CMK (cell line): ENCODE measurements at places on chromosomes 5 and 9.

GRCh38 chr9:7387840-7388239, 411.7 kb downstream of the DMAC1 start:
- DNase-seq, result no peak

- no peak for DNase-seq
Observed at GRCh38 chr9:95970317-95970716, 94.8 kb downstream of the ERCC6L2 start.

DNA sequence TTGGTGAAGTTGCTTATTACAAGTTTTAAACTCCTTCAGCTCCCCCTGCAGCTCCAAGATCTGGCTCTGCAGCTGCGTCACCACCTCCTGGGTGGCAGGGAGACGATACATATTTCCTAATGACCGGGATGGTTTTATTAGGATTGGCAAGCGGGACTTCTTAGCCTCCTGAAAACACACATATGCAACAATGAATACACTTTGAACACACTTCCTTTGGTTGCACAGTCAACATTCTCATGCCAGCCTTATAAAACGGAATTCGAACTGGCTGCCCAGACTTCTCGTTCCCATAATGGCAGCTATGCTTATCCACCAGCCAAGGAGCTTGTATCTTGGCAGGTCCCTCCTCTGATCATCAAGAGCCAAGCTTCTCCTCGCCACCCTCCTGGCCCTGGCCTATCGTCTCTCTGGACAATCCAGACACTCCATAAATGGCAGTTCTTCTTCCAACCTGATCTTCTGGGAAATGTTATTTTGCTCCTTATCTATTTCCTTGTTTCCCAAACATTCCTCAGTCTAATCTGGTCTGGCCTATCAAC, 131.9 kb downstream of the CDK5RAP2 start:
- no peak for DNase-seq

DNA sequence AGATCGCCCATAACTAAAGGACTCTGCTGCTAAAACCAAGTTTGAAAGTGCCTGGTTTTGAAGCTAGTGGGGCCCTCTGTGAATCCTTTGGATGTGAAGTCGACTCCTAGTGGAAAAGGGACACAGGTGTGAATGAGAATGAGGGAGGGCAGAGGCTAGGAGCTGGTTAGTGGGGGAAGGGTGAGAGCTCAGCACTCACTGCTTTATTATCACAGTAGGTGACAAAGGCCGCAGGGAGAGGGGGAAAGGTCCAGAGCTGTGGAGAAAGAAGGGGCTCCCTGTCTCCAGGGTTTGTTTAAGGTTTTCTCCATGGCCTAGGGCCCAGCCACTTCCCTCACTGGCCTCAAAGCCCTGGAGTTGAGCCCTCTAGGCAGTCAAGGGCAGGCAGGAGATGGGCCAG, 3.5 kb downstream of the HDHD3 start:
- DNase-seq, result no peak

- no peak for DNase-seq
Observed at GRCh38 chr5:91146905-91147600, 236.1 kb downstream of the ARRDC3 start.

DNA sequence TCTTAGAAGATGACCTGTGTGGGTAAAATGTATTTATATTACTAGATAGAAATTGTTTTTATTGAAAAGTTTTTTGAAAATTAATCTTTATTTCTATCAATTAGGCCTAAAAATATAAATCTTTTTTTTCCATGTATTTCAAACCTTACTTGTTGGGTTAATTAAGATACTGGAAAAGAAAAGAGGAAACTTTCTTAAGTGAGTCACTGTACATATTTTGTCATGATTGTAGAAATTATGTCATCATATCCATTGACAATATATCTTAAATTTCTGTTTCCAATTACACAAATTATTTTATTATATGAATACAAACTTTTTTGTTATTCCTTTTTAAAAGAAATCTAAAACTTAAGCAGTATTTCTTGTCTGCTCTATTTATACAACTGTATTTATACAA, 53.1 kb downstream of the RETREG1 start:
- DNase-seq, result no peak

DNA sequence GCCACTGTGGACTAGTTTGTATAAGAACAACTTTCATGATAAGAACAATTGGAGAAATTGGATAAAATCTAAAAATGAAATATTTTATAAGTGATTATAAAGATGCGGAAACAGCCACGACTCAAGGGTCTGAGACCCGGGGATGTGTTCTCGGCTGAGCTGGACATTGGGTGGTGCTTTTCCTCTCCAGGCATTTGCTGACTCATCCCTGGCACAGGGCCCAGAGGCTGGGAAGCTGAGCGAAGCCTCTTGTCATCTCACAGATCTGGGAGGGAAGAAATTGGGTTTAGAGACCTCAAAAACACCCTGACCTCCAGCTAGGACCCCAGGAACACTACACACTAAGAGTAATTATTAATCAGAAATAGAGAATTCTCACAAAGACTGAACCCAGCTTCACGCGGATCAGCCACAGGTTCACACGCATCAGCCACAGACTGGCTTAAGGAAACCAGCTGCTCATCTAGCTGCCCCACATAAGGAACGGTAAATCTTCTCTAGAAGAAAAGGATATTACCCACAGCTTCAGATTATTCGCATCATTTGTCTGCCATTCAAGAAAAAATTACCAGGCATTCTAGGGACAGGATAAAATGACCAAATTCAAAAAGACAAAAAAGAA, 2.8 kb upstream of the OR2V1 start:
- peak; percentile 45 for DNase-seq

DNA sequence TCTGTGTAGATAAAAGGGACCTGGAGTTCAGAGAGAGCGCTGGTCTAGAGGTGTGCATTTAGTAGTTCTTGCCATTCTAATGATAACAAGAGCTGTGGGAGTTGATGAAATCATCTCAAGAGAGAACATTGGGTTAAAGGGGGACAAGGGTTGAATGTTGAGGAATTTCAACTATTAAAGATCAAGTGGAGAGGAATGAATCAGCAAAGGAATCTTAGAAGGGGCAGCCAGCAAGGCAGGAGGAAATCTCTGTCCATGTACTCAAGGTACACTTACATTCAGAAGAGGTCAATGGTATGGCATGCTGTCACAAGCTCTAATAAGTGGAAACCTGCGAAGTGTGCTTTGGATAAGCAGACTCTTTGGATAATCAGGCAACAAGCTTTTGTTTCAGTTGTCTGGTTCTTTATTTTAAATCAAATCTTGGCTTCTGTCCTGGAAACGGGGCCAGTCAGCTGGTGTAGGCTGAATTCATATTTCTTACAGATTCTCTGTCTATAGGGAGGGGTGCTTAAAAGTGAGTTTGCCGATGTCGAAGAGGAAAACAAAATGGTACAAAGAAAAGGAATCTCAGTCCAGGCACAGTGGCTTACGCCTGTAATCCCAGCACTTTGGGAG, 320.5 kb upstream of the CD180 start:
- DNase-seq, result no peak

DNA sequence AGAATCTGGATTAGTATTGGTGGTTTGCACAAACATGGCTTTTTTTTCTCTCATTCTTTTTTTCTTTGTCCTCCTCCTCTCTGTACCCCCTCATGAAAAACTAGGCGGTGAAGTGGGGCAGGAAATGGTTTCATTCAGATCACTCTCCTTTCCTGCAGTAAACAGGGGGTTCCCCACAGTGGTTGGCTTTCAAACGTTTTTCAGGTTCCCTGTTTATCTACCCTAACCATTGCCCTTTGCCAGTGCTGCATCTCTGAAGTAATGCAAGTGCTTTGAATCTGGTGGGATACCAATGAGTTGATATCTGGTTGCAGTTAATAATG, 29.8 kb downstream of the NR4A3 start:
- no peak for DNase-seq

GRCh38 chr5:31412324-31412723, 119.6 kb downstream of the DROSHA start:
- DNase-seq, result no peak

GRCh38 chr9:653421-653820, 188.1 kb upstream of the DMRT1 start:
- DNase-seq, result no peak

- DNase-seq, result no peak
Observed at GRCh38 chr5:10577371-10578292, 13.8 kb downstream of the ANKRD33B start.

- DNase-seq, result peak; percentile 38
Observed at GRCh38 chr9:124320062-124320973, 62.6 kb downstream of the NEK6 start.

- DNase-seq, result no peak
Observed at GRCh38 chr5:8606231-8606630, 737.3 kb downstream of the MTRR start.

DNA sequence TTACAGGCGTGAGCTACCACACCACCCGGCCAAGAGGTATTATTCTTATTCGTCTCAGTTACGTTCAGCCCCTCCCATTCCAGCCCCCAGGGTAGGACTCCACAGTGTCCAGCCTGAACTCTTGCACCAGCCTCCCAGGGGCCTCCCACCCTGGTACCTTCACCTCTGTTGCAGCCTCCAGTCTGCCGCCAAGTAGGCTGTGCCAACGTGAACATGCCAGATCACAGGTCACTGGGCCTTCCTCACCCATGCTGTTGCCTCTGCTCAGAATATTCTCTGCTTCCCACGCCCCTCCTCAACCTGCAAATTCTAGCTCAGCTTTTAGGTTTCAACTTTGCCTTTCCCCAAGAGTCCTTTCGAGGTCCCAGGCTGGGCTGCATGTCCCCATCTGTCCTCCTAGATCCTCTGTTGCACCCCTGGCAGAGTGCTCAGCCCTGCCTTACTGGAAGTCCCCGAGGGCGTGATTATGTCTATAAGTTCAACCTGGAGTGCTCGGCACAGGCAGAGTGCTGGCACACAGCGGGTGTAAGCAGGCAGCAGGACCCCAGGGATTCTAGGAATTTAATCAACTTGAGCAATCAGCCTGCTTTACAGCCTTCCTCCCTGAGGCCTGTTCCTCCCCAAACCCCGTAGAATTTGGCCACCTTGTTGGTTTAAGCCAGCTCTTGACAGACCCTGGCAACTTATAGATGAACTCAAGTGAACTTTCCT, 13.1 kb upstream of the STXBP1 start:
- DNase-seq, result no peak

- no peak for DNase-seq
Observed at GRCh38 chr5:120152472-120152871, 311.6 kb upstream of the PRR16 start.

- no peak for DNase-seq
Observed at GRCh38 chr5:142717582-142718215, 31.8 kb upstream of the FGF1 start.

- DNase-seq, result no peak
Observed at GRCh38 chr9:73118898-73119554, 32.6 kb upstream of the ANXA1 start.

DNA sequence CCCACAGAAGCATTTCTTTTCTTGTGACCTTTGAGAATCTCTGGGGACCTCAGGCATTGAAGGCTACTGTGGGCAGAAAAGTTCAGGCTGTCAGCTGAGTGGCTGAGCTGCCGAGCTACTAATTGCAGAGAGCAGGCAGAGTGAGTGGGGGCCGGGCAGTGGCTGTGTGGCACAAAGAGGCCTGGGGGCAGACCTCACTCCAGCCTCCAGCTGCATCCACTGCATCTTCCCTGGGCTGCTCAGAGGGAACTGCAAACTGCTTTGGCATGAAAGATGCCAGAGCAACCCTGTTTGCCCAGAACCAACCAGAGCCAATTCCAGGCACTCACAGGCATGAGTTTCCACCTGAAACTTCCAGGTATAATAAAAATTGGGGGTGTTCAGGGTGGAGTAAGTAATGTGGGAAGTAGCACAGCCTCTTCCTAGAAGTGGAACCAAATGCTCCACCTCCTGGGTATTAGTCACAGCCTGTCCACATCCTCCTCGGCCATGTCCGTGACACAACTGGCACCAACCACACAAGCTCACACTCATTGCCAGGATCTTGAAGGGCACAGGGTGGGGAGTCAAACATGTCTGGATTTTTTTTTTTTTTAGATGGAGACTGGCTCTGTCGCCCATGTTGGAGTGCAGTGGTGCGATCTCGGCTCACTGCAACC, 548.9 kb downstream of the BNC2 start:
- DNase-seq, result no peak

- DNase-seq, result no peak
Observed at GRCh38 chr9:6567140-6567591, 78.4 kb downstream of the GLDC start.

DNA sequence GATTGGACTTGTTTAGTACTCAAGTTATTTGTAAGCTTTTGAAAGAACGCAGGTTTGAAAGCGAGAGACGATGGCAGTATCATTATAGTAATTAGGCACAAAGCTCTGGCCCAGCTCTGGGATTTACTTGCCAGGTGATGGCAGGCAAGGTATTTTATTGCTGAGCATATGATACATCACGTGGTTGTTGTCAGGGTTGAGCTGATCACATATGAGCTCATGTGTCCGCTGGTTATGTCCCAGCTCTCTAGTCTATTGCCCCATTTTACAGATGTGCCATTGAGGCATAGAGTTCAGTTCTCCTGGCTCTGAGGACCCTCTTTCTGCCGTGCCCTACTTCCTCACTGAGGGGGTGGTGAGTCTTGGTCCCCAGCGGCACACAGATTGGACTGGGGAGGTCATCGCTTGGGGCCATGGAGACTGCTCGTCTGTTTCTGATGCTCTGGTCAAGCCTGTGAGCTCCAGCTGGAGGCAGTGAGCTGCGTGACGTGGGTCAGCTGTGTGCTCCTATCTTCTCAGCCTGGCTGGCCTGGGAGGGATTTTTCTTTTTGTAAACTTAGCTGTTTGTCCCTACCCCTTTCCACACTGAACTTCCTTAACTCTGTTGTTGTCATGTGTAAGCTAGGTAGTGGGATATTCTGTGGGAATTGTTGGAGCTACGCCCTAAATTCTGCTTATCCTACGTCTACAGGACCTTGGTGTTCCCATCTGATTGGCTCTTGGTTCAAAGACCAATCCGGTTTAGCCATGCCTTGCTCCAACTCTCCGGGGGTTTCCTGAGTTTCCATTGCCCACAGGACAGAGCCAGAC, 2.2 kb downstream of the NXNL2 start:
- DNase-seq, result no peak

DNA sequence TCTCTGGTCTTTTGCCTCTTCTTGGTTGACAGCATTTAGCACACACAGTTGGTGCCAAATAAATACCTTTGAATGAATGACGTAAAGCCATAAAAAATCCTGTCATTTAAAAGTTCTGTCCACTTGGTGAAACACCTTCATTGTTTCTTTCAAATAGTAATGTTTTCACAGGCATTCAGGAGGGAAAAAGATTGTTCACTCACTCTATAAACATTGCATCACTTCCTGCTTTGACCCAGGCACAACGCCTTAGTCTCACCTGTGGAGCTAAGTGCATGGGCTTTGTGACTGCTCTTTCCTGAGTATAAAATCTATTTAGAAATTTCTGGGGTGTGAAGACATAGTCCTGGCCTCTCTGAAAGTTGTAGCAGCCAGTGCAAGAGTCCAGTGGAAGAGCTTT, 88.9 kb upstream of the CXCL14 start:
- no peak for DNase-seq

DNA sequence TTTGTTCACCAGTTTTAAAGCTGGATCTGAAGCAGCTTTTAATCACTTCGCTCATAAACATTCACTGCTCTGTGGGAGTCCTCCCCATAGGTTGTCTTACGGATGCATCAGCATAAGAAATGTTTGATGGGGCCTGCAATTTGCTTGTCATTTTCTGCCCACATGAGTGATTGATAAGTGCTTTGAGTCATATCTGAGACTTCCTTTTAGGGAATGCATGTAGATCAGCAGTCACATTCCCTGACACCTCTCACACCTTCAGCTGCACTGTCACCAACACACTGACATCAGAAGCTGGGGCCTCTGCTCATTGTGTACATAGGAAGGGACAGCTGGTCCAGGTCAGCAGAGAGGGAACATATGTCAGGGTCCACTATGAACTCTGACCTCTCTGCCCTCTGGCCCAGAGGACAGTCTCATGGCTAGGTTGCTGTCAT, 84.1 kb upstream of the SPATA31D4 start:
- no peak for DNase-seq
